ENCODE measurements at places on chromosomes 5 and 9. TPM values are rescaled to one million over a fixed set of nuclear protein-coding genes. Genes with fewer than 3 reads are reported as not detected.
A peak's percentile ranks its signal among the peaks of the same experiment; 100 is the strongest.

DNA sequence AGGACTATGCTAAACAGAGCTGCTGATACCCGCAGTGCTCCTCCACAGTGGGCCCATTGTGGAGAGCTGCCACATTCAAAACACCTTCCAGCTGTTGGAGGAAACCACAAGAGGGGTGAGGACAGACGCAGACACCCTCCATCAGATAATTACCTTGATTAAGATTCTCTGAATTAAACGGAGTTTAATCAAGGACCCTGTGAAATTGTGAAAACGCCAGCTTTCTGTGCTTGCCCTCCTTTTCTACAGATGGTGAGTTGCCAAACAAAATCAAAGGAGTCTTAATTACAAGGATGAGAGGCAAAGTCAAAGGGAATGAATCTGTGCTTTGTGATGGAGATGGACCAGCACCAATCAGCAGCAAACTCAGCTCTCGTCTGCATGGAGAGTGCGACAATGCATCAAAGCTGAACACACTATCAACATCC is 596.1 kb downstream of the ELAVL2 start:
- H3K27me3 ChIP-seq, result no peaks in the 10 kb centered on the region
- no peak overlapping the region for H3K4me3 ChIP-seq
- no peaks in the 10 kb centered on the region for H3K36me3 ChIP-seq
- no peak overlapping the region for H3K27ac ChIP-seq

GRCh38 chr5:168159425-168159824 is 132.0 kb upstream of the WWC1 start:
- DNase-seq, result peak; percentile 28
- no peak overlapping the region for H3K4me3 ChIP-seq
- no peak overlapping the region for H3K27ac ChIP-seq
- peaks cover 26% of the 10 kb centered on the region for H3K4me1 ChIP-seq
- no peaks in the 10 kb centered on the region for H3K27me3 ChIP-seq
- no peaks in the 10 kb centered on the region for H3K36me3 ChIP-seq

EPB41L4B gene
- 41.9 TPM for total RNA-seq

PLCXD3 gene
- 1.6 TPM for total RNA-seq

TLX3 gene
- not detected for total RNA-seq

C5orf24 gene
- 20.1 TPM for total RNA-seq

IFNB1 gene
- total RNA-seq, result not detected

DNA sequence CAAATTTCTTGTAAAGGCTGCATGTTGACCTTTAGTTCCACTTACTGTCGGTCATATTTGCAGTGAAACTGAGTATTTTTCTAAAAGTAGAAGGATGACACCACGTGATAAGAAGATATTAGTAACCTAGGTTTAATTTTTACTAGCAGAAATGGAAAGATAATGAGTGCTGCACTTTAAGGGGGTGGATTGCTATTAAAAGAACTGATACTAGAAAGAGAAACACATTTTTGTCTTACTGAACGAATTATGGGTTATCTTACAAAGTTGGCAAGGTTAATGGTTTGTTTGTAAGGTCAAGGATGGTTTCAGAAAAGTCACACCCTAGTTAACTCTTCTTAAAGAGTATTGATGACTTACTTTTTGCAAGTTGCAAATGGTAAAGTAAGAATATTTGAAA is 2.4 kb downstream of the MACIR start:
- no peaks in the 10 kb centered on the region for H3K36me3 ChIP-seq
- H3K27ac ChIP-seq, result no peak overlapping the region
- peaks cover 53% of the 10 kb centered on the region for H3K4me1 ChIP-seq
- DNase-seq, result no peak
- H3K4me3 ChIP-seq, result no peak overlapping the region

DNA sequence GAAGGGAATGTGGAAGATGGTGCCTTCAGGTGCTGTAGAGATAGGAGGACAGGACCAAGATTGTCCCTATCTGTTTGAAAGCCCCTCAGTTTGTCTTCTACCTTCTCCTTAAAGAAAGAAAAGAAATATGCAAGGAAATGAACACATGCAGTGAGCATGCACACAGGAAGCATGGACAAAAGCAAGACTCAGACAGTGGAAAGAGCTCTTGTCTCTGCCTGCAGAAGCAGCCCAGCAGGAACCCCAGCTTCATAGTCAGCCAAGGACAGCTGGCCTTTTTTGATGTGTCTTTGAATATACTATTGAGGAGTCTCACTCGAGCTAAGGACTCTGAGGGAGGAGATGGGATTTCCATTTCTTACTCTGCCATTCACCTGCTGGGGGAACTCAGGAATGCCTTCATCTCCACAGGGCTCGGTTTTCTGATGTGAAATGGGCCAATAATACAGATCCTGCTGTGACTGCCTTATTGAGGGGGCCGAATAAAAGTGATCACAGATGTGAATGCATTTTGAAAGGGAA is 132.5 kb upstream of the ADRA1B start:
- H3K36me3 ChIP-seq, result no peaks in the 10 kb centered on the region
- no peaks in the 10 kb centered on the region for H3K27me3 ChIP-seq
- no peak overlapping the region for H3K4me3 ChIP-seq
- no peak overlapping the region for H3K27ac ChIP-seq
- no peaks in the 10 kb centered on the region for H3K4me1 ChIP-seq

HIGD2A gene
- total RNA-seq, result 44.1 TPM

GRCh38 chr9:137148661-137149060 is 9.7 kb downstream of the GRIN1 start:
- DNase-seq, result no peak
- no peaks in the 10 kb centered on the region for H3K36me3 ChIP-seq
- no peak overlapping the region for H3K4me3 ChIP-seq

DNA sequence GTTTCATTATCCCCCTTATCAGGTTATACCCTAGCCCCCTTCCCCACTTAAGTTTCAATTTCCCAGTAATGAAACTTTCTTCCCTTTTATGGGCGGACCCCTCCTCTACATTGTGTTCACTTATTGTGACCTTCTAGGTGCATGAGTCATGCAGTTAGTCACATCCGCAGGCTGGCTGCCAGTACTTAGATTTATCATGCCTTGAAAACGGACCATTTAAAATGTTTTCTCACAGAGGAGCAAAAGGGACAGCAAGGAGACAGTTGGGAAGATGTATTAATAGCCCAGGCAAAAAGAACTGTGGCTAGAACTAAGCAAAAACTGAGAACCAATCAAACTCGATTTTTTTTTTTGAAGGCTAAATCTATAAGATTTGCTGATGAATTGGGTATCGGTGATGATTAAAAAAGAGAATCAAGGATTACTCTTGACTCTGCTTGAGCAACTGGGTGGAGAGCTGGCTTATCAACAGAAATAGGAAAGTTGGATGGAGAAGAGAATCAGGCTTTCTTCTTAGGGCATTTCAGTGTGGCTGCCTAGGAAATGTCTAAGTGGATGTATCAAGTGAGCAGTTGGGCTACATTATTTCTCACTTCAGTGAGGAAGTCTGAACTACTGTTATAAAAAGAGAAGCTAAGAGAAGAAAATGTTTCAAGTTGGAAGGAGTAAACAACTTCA is 615.0 kb downstream of the HINT1 start:
- H3K4me1 ChIP-seq, result no peaks in the 10 kb centered on the region
- no peaks in the 10 kb centered on the region for H3K36me3 ChIP-seq
- DNase-seq, result peak; percentile 26
- H3K27me3 ChIP-seq, result no peaks in the 10 kb centered on the region
- H3K27ac ChIP-seq, result no peak overlapping the region
- H3K4me3 ChIP-seq, result no peak overlapping the region

SH3GL2 gene
- total RNA-seq, result 1.3 TPM

GRCh38 chr5:133384903-133385302 is 227.4 kb downstream of the FSTL4 start:
- no peak overlapping the region for H3K4me3 ChIP-seq
- no peak for DNase-seq
- H3K27me3 ChIP-seq, result no peaks in the 10 kb centered on the region
- H3K4me1 ChIP-seq, result no peaks in the 10 kb centered on the region

- no peak for DNase-seq
- no peak overlapping the region for H3K27ac ChIP-seq
- no peaks in the 10 kb centered on the region for H3K36me3 ChIP-seq
Measured at GRCh38 chr5:9865574-9865973, 235.4 kb upstream of the TAS2R1 start.

TAF1L gene
- not detected for total RNA-seq

- peaks cover 13% of the 10 kb centered on the region for H3K4me1 ChIP-seq
- peak; percentile 36 for DNase-seq
- no peaks in the 10 kb centered on the region for H3K36me3 ChIP-seq
- no peak overlapping the region for H3K27ac ChIP-seq
Measured at GRCh38 chr5:43973318-43973717, 370.3 kb downstream of the NNT start.

DNA sequence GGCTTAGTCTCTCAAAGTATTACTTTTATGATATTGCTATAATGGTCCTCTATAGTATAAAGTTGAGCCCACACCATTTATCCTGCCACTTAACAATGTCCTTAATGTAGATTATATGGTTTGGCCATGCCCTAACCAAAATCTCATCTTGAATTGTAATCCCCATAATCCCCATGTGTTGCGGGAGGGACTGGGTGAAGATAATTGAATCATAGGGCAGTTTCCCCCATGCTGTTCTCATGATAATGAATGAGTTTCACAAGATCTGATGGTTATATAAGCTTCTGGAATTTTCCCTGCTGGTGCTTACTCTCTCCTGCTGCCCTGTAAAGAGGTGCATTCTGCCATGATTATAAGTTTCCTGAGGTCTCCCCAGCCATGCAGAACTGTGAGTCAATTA is 498.8 kb downstream of the RAB3C start:
- H3K27ac ChIP-seq, result no peak overlapping the region
- H3K4me1 ChIP-seq, result no peaks in the 10 kb centered on the region
- H3K36me3 ChIP-seq, result no peaks in the 10 kb centered on the region
- H3K4me3 ChIP-seq, result no peak overlapping the region
- no peak for DNase-seq
- H3K27me3 ChIP-seq, result no peaks in the 10 kb centered on the region

DNA sequence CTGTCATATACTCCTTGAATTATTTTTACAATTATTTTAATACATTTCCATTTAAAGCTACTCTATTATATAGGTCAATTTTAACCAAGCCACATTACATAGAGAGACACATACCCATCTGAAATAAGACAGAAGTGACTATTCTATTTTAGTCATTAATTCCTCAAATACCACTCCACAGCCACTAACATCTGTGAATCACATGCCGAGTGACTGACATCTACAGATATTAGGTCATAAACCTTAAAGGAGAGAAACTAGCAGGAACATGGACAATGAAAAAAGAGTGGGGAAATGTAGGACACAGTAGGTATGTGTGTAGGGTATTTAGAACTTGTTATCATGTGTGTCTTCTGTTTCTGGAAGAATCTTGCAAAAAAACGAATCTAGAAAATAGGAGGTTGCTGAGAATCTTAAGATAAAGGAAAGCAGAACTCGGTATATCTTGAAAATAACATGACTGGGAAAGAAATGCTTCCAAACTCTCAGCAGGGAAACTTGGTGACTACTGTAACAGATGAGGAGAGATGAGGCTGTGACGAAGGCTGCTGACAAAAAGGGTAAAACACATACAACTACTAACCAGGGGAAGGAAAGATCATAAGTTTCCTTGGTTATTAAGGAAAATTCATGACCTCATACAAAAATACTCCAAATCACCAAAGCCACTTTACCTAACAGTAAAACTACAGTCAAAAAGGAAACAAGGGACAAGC is 84.6 kb downstream of the PLPP1 start:
- H3K27me3 ChIP-seq, result no peaks in the 10 kb centered on the region
- peaks cover 6% of the 10 kb centered on the region for H3K4me1 ChIP-seq
- no peak overlapping the region for H3K27ac ChIP-seq
- H3K4me3 ChIP-seq, result no peak overlapping the region
- no peak for DNase-seq

GRCh38 chr5:32443541-32444430 is 754 bp downstream of the ZFR start:
- H3K36me3 ChIP-seq, result no peaks in the 10 kb centered on the region
- H3K4me1 ChIP-seq, result peaks cover 55% of the 10 kb centered on the region
- H3K27me3 ChIP-seq, result no peaks in the 10 kb centered on the region

DNA sequence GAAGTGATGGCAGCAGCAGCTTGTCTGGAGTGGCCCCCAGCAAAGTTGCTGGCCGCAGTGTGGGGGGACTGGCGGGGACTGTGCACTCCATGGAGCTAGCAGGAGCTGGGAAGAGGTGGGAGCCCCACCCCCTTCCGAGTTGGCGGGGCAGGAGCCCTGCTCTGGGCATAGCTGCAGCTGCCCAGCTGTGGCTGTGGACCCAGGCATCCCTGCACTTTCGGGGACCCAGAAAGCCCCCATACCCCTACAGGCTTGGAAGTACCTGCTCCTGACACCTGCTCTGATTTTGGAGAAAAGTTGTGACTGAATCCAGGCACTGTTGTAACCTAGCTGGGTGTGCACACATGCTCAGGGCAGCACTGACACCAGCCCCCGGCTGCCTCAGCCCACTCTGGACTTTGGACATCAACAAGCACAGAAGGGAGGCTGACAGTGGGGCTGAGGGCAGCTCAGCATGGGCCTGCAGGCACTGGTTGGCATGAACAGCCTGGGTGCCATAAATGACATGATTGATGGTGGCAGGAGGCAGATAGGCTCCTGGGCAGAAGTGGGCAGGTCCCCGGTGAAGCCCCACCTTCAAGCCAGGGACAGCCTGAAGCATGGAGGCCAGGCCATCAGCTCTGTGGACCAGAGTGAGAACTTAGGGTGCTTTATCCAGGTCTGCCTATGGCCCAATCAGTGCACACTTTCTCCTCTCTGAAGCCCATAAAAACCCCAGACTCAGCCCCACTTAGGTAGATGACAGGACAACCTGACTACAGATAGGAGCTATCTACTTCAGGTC is 12.6 kb downstream of the LMBRD2 start:
- no peaks in the 10 kb centered on the region for H3K27me3 ChIP-seq
- no peak for DNase-seq
- no peaks in the 10 kb centered on the region for H3K36me3 ChIP-seq
- no peaks in the 10 kb centered on the region for H3K4me1 ChIP-seq
- H3K27ac ChIP-seq, result no peak overlapping the region

DNA sequence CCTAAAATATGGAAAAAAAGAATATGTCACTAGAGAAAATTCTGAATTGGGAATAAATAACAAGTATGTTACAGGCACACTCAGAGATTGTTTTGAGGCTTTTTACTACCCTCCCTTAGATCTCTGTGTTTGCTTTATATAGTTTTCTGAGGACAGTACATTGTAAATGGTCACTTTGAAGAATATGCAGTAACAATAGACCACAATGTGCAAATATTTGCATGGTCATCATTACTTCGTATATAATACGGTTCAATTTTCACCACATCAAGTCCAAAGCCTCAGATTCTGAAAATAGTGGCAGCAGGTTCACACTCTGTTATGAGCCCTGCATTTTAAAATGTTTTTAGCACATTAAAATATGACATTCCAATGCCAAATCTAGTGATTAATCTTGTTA is 238.6 kb downstream of the ADAMTS6 start:
- no peak for DNase-seq
- no peak overlapping the region for H3K27ac ChIP-seq
- no peak overlapping the region for H3K4me3 ChIP-seq
- no peaks in the 10 kb centered on the region for H3K4me1 ChIP-seq
- no peaks in the 10 kb centered on the region for H3K27me3 ChIP-seq
